ENCODE measurements at places on chromosomes 1 and 21.

GRCh38 chr1:73674945-73675561, 522.9 kb downstream of the LRRIQ3 start:
- no peak for DNase-seq

GRCh38 chr1:198201956-198202784, 45.4 kb downstream of the NEK7 start:
- DNase-seq = no peak

GRCh38 chr1:184222652-184223052, 164.2 kb upstream of the C1orf21 start:
- no peak for DNase-seq

DNA sequence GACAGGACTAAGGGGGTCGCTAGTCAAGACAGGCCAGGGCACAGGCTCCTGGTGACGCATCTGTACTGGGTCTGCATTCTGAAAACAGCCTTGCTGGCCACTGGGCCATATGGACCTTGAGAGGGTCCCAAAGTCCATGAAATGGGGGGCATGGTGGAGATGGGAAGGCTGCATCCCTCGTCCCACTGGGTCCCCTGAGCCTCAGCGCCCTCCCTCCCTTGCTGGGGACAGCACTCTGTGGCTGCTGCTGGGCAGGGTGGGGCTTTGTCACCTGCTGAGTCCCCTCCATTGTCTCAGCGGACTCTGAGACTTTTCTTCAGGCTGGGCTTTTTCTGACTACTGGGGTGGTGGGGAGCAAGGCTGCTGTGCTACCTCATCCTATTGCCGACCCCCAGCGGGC, 205.2 kb downstream of the RHOU start:
- DNase-seq = no peak

GRCh38 chr1:49854741-49855140, 169.0 kb downstream of the AGBL4 start:
- no peak for DNase-seq

DNA sequence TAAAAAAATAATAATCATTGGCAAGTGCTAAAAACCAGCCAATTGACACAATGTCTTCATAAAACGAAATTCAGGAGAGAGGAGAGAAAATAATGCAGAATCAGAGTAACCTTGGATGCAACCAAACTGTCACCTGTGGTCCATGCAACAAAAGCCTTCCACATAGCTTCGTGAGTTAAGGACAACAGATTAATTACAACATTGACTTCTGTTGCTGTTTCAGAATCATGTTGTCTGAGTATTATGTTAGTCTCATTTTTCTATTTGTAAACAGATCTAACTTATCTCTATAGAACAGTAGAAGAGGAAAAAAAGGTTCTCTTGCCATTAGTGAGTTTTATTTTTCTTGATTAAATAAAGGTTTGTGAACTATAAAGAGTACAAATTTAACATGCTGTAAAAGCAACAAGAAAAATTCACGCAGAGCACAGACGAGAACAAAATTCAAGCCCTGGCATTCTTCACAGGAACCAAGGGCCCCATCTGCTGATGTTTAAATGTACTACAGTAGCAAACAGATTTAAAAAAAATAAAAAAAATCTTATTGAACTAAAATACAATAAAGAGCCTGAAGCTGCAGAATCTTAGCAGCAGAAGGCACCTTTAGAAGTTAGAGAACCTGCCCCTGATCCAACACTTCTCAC, 381.1 kb upstream of the PKN2 start:
- no peak for DNase-seq

DNA sequence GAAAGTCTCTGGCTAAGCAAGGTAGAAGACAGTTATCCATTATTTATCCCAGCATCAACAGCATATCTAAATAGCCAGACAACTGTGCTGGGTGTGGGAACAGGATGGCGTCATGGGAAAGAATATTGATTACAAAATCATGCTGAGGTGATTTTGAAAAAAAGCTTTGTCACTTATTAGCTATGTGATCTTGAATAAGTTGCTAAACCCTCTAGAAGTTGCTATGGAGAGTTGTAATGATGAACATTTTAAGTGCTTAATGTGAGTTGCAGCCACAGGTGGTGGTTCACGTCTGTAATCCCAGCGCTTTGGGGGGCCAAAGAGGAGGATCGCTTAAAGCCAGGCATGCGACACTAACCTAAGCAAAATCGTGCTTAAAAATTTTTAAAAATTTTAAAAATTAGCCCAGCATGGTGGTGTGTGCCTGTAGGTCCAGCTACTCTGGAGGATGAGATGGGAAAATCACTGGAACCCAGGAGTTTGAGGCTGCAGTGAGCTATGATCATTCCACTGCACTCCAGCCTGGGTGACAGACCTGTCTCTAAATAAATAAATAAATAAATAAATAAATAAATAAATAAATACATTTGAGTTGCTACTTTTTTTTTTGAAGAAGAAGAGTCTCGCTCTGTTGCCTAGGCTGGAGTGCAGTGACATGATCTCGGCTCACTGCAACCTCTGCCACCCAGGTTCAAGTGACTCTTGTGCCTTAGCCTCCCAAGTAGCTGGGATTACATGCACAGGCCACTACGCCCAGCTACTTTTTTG, 33.6 kb downstream of the WNT2B start:
- DNase-seq = no peak

- DNase-seq = no peak
These were observed 28.3 kb downstream of the ALPL start for GRCh38 chr1:21537511-21537931.

DNA sequence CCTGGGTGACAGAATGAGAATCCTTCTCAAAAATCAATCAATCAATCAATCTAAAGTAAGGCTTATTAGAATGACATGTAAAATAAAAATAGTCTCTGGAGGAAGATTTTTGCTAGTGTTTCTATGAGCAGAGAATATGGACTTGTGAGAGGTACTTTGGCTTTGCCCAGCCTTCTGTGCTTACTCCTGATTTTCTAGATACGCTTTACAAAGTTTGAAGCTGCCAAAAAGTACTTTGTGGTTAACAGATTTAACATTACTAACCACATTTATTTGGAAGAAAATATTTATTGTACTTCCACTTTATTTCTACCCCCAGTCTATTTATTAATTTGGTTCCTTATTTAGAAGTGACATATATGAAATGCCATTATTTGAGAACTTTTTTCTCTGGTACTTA, 41.0 kb downstream of the CEP350 start:
- no peak for DNase-seq

DNA sequence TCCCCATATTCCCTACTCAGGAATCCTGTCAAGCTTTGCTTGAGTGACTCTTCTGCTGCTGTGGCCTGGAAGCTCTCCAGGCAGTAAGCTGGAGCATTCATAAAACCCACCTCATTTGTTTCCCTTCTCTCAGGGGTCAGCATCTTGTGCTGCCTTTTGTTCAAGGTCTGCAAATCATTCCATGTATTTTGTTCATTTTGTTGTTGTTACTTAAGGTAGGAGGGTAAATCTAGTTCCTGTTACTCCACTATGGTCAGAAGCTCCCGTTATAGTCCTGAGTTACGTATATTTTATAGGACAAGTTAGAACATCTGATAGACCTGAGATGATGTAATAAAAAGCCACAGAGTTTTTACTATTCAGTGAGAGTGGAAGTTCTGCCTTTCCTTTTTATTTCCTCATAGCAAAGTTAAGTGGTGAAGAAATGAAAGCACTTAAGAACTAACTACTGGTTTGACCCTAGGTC, 9.9 kb downstream of the SYNJ1 start:
- no peak for DNase-seq

- no peak for DNase-seq
These were observed 2.6 kb upstream of the DVL1 start for GRCh38 chr1:1351511-1352427.

- DNase-seq = no peak
These were observed 69.9 kb upstream of the TARDBP start for GRCh38 chr1:10942542-10942912.

GRCh38 chr1:201125019-201125418, 2.0 kb downstream of the ASCL5 start:
- DNase-seq = no peak

GRCh38 chr1:174988986-174989385, 10.8 kb upstream of the CACYBP start:
- DNase-seq = no peak

DNA sequence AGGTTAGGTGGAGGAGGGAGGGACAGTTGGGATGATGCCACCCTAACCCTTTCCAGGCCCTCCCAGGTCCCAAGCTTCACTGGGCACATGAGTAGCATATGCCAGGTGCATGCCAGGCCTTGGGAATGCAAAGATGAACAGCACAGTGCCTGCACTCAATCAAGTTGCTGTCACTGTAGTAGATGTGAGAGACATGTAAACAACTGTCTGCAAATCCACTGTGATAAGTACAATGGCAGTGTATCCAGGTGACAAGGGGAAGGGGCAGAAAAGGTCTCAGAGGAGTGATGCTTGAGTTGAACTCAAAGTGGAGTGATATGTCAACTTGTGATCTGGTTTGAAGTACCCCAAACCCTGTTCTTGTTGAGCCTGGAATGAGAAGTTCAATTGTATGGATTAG, 49.5 kb upstream of the LRRN2 start:
- no peak for DNase-seq

DNA sequence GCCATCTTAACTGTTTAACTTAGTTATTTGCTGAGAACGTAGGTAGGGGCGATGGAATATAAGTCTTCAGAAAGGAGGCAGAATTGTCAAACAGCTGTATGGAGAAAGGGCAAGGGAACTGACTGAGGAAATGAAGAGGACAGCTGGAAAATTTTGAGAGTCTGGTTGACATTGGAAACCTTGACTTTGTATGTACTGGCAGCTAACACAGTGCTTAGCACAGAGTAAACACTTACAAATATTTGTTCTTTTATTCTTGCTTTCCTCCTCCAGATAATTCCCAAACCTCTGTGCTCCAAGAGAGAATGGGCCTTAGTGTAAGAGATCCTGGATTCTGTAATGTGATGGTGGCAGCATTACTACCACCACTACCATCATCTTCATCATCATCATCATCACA, 91.3 kb downstream of the ZSCAN20 start:
- no peak for DNase-seq

GRCh38 chr1:205477121-205477758, 21.4 kb upstream of the BLACAT1 start:
- DNase-seq = no peak

GRCh38 chr1:67429011-67429527, 1.1 kb downstream of the SERBP1 start:
- no peak for DNase-seq

DNA sequence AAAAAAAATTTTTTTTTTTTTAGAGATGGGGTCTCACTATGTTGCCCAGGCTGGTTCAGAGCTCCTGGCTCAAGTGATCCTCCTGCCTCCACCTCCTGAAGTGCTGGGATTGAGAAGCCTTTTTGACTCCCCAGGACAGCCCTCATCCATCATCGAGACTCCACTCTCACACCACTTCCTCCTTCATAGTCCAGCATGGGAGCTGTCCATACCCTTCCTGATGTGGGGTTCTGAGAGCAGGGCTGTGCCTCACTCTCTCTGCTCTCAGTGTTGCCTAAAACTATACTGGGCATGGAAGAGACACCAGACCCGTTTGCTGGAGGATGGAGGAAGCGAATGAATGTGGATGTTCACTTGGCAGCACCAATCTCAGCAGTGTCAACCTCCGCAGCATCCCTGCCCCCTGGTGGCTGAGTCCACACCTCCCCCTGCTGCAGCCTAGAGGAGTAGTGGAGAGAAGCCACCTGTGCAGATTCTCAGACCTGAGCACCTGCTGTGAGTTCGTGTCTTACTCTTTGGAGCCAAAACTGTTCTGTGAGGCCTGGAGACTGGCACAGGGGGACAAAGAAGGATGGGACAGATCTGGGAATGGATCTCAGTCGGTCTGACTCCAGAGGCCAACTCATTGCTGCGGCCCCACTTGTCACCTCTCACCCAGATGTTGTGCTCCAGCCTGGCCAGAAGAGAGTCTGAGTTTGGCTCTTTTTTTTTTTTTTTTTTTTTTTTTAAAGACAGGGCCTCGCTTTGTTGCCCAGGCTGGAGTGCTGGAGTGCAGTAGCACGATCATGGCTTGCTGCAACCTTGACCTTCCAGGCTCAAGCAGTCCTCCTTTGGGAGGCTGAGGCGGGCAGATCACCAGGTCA, 17.7 kb downstream of the TINAGL1 start:
- peak; percentile 64 for DNase-seq

DNA sequence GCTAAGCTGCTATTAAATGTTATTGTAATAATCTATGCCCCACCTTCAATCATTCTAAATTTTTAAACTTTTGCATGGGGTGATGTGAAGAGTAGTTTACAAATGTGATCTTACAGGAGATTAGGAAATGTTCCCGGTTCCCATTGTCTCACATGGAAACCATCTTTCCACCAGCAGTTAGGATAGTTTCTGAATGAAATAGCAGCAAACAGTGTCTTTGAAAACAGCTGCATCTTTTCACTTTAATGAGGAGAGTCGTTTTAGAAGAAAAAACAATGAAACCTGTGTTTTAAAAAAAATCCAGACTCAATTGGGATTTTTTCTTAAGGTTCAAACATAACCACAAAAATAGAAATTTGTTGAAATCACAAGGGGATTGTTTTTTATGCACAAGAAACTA, 134.2 kb downstream of the TLR5 start:
- no peak for DNase-seq

DNA sequence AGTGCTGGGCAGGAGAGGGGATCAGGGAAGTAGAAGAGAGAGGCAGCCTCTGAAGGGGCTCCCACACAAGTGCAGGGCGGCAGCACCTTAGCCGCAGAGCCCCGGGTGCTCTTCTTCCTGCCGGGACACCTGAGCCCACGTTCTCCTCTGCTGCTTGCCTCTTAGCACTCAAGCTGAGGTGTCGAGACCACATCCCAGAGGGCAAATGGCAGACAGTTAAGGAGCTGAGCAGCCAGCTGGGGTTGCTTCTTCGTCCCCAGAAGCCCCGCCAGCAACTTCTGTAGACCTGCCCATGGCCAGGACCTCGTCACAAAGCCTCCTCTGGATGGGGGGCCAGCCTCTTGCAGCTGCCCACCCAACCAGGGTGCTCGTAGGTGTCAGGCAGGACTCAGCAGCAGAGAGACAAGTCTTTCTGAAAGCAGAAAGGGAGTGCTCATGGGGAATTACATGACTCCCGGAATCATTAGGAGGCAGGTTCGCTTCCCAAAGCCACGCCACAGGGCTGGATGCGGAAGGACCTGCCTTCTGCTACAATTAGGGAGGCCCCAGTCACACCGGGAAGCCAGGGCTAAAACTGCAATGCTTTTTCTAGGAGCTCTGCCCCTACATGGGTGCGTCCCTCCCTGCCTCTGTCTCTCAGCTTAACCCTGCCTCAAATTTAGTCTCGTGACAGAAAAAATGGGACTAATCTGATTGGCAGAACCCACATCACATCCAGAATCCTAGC, 141.4 kb upstream of the RAB4A start:
- no peak for DNase-seq

- DNase-seq = no peak
These were observed 11.0 kb upstream of the CTRC start for GRCh38 chr1:15427280-15427666.

Data from T-helper 17 cell (primary cell).